ENCODE measurements at places on chromosomes 2 and 18.

GRCh38 chr2:138742441-138743057 is 37.6 kb downstream of the NXPH2 start:
- DNase-seq, result no peak

GRCh38 chr2:101627285-101628029 is 70.0 kb upstream of the MAP4K4 start:
- DNase-seq, result no peak

DNA sequence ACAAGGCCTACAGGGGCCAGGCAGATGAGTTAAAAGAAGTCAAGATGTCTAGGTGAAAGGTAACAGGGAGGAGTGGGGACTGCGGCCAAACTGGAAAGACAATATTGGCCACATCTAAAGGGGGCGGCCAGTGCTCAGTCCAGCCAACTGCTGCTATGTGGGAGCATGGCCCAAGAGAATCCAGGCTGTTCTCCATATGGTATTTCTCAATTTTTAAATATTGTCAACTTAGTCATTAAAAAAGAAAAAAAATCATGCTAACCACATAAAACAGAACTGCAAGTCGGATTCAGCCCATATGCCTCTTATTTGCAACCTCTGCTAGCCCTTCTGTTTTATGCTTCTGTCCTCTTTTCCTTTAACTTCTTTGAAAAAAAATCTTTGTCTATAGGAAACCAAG is 14.8 kb downstream of the TRABD2A start:
- DNase-seq, result no peak

GRCh38 chr2:47631306-47631705 is 151.6 kb upstream of the MSH6 start:
- DNase-seq, result no peak

DNA sequence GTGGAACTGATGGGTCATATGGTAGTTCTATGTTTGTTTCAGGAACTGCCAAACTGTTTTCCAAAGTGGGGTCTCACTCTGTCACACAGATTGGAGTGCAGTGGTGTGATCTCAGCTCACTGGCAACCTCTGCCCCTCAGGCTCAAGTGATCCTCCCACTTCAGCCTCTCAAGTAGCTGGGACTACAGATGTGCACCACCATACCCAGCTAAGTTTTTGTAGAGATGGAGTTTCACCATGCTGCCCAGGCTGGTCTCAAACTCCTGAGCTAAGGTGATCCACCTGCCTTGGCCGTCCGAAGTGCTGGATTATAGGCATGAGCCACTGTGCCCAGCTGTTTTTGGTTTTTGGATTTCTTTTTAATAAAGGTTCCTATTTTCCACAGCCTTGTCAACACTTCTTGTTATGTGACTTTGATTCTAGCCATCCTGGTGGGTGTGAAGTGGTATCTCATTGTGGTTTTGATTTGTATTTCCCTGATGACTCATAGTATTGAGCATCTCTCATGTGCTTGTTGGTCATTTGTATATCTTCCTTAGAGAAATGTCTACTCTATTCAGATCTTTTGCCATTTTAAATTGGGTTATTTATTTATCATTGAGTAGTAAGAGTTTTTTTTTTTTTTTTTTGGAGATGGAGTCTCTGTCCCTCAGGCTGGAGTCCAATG is 22.8 kb downstream of the NPC1 start:
- no peak for DNase-seq

- no peak for DNase-seq
Measured at GRCh38 chr18:75506913-75507312, 79.4 kb upstream of the SMIM21 start.

GRCh38 chr2:69020496-69021426 is 7.8 kb downstream of the ANTXR1 start:
- no peak for DNase-seq

DNA sequence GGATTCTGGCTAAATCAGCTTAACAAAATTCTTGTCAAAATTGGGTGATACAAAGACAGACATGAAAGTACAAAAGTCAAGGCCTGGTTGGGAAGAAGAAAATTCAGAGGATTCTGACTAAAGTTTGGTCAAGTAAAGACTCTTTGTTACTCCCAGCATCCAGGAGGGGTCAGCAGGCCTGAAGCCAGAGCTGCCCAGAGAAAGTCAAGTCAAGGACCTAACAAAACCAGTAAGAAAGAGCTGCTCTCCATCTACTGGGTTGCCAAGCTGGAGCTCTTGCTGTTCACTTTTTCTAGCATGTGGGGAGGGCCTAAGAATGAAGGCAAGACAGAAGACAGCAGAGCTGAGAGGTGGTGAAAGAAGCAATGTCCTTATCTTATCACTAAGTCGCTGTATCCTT is 143.3 kb downstream of the C1D start:
- DNase-seq, result no peak

DNA sequence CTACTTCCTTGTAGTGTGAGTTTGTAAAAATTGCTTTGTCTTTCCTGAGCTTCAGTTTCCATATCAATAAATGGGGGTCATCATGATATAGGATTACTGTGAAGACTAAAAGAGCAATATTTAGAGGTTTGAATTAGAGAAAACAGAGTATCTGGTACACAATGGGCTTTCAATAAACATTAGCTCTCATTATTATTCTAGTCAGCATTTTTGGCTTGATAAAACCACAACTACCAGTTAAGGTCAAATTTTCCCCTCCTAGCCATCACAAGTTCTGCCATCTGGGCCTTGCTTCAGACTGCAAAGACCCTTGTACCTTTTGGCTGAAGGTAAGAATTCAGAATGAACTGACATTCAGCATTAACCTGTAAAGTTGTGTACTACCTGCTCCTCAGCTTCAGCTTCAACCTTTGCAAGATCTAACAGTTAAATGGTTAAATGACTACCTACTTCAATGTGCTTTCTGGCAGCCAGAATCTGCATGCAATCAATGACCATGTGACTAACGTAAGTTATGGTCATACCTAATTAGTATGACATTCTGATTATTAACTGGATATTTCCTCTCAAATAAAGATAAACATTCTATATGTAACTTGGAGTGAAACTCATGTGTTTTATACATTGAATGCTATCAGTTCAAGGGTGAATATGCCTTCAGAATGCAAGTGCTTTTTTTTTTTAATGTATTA is 52.7 kb upstream of the FRZB start:
- no peak for DNase-seq

DNA sequence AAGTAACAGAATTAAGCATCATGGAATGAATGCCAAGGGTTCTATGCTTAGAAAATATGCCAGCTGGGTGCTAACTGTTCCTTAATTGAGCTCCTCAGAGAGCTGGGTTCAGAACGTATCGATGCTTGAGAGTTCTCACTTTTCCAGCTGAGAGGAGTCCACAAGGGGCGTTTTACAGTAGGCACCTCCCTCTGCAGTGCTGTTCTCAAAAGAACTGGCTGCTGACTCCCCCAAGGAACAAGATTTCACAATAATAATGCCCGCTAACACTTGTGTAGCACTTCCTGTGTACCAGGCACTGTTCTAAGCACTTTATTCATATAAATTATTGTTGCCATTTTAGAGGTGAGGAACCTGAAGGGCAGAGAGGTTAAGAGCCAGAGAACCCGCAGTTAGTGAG is 18.1 kb upstream of the TMEM237 start:
- no peak for DNase-seq

All from stimulated activated CD8-positive, alpha-beta memory T cell treated with anti-CD3 and anti-CD28 coated beads, Interleukin-2, amount 100 ng/mL, for 48 hours (primary cell).